ENCODE measurements at places on chromosomes 3 and 15.
A peak's percentile ranks its signal among the peaks of the same experiment; 100 is the strongest.

- H3K27ac ChIP-seq, result no peak overlapping the region
- H3K36me3 ChIP-seq, result no peaks in the 10 kb centered on the region
Observed at GRCh38 chr3:174247687-174248152, 611.4 kb upstream of the NAALADL2 start.

- no peaks in the 10 kb centered on the region for H3K36me3 ChIP-seq
- H3K27ac ChIP-seq, result no peak overlapping the region
- no peak for DNase-seq
Observed at GRCh38 chr15:38650384-38650783, 85.8 kb upstream of the RASGRP1 start.

GRCh38 chr3:120908795-120909601, 993 bp downstream of the STXBP5L start:
- H3K36me3 ChIP-seq, result no peaks in the 10 kb centered on the region
- H3K27ac ChIP-seq, result peak overlapping the region; percentile 43
- peaks cover 40% of the 10 kb centered on the region for H3K27me3 ChIP-seq
- no peak for DNase-seq
- H3K4me3 ChIP-seq, result peak overlapping the region; percentile 46

DNA sequence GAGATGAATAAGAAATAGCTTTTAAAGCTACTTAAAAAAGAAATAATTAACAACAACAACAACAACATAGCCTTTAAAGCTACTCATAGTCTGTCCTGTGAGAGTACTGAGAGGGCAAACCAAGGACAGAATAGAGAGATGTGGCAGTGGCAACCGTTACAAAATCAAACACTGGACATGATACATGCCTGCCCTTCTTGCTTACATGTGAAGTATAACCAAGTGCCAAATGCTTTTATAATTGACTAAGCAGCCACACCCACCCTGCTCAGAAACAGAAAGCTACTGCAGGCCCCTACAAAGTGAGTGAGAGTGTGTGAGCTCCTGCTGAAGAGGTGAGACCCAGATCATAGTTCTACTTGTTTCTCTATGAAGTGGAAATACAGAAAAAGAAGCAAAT, 38.4 kb downstream of the NDUFB4 start:
- DNase-seq, result no peak
- no peak overlapping the region for H3K4me3 ChIP-seq
- H3K27me3 ChIP-seq, result no peaks in the 10 kb centered on the region
- no peak overlapping the region for H3K27ac ChIP-seq

GRCh38 chr3:71300951-71301393, 282.6 kb downstream of the FOXP1 start:
- no peak overlapping the region for H3K4me3 ChIP-seq
- no peak overlapping the region for H3K27ac ChIP-seq
- H3K36me3 ChIP-seq, result no peaks in the 10 kb centered on the region
- DNase-seq, result no peak

DNA sequence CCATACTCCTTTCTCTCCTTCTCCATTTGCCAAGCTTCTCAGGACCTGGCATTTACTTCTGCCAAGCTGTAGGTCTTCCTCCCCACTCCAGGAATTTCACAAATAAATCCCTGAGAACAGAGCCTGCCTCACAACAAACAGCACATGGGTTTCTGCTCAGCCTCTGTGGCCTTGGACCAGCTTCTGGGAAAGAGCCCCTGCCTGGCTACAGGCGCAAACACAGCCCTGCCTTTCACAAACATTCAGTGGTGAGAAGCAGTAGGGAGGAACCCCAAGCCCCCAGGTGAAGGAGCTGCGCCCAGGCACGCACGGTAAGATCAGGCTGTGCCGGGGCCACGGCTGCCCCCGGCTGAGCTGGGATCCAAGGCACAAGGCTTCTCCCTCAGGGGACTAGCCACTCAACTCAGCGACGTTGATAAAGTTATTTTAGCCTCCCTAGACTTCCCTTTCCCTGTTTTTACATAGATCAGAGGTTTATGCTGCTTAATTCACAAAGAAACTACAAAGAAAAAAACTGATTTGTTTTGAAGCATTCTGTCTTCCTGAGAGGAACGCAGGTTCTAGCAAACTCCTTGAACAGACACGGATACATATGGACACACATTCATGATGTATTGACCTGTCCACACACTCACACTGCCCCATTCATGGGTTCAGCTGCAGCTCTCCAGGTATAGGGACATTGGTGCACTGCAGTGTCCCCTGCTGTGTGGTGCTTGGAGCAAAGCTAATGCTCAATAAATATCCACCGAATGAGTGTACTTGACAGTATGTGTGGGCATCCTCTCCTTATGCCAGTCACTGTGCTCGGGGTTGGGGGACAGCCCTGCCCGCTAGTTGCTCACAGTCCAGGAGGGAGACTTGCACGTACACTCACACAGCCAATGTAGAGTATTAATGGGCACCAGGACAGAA, 25.4 kb downstream of the HES1 start:
- H3K4me1 ChIP-seq, result peaks cover 34% of the 10 kb centered on the region
- DNase-seq, result peak; percentile 89
- peak overlapping the region; percentile 79 for H3K27ac ChIP-seq

DNA sequence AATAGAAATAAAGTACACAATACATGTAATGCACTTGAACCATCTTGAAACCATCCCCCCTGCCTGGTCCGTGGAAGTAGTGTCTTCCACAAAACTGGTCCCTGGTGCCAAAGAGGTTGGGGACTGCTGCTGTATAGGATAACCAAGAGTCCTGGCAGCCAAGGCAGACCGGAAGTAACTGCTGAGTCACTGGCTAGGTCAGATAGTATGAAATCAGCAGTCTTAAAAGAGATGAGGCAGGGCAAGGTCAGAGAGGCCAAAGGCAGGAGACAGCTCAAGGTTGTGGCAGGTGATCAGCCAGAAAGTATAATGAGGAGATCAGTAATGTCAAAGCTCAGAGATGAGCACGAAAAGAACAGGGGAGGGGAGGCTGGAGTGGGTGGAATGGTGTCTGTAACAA, 60.2 kb downstream of the MAP3K13 start:
- no peak overlapping the region for H3K4me3 ChIP-seq
- no peaks in the 10 kb centered on the region for H3K36me3 ChIP-seq
- H3K27me3 ChIP-seq, result no peaks in the 10 kb centered on the region
- no peak for DNase-seq
- H3K4me1 ChIP-seq, result peaks cover 12% of the 10 kb centered on the region
